ENCODE measurements at places on chromosomes 1 and 21. TPM values are rescaled to one million over a fixed set of nuclear protein-coding genes. Genes with fewer than 3 reads are reported as not detected.
A peak's percentile ranks its signal among the peaks of the same experiment; 100 is the strongest.

VAV3 gene
- total RNA-seq = 6.9 TPM

OPRD1 gene
- not detected for total RNA-seq

TPTE gene
- total RNA-seq = not detected

TLR5 gene
- 0.28 TPM for total RNA-seq

TNFRSF4 gene
- 2.4 TPM for total RNA-seq

- H3K36me3 ChIP-seq = no peaks in the 10 kb centered on the region
- H3K4me3 ChIP-seq = no peak overlapping the region
- H3K27ac ChIP-seq = no peak overlapping the region
- no peak for DNase-seq
- H3K4me1 ChIP-seq = no peaks in the 10 kb centered on the region
Observed at GRCh38 chr21:36773117-36773516, 74.2 kb downstream of the SIM2 start.

GRCh38 chr21:14356746-14357145, 26.2 kb downstream of the HSPA13 start:
- H3K4me1 ChIP-seq = no peaks in the 10 kb centered on the region
- no peaks in the 10 kb centered on the region for H3K36me3 ChIP-seq
- H3K27ac ChIP-seq = no peak overlapping the region
- H3K27me3 ChIP-seq = peaks cover 22% of the 10 kb centered on the region

DNA sequence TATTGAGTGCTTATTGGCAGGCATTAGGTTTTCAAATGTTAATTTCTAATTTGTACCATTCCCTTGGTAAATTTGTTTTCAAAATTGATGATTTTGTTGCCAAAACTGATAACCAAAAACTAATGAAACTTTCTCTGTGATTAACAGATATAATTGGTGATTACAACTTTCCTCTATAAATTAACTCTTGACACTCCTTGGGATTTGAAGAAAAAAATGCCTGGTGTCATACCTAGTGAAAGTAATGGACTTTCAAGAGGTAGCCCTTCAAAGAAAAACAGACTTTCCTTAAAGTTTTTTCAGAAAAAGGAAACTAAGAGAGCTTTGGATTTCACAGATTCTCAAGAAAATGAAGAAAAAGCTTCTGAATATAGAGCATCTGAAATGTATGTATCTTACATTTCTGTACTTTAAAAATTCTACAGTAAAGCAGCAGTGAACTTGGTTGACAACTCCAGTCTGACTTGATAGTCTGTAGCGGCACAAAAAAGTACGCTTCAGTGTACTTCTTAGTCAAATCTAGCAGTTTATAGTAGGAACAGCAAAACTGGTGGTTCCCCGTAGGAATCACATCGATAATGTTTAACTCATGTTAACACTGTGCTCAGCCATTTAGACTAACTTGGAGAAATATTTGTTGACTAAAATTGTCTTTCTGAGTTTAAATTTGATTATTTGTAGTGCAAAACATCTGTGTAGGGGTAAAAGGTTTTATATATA, 3.0 kb downstream of the USP1 start:
- peaks cover 24% of the 10 kb centered on the region for H3K36me3 ChIP-seq
- H3K4me1 ChIP-seq = peaks cover 23% of the 10 kb centered on the region
- peak overlapping the region; percentile 98 for H3K4me3 ChIP-seq
- peak overlapping the region; percentile 42 for H3K27ac ChIP-seq
- DNase-seq = no peak

DNA sequence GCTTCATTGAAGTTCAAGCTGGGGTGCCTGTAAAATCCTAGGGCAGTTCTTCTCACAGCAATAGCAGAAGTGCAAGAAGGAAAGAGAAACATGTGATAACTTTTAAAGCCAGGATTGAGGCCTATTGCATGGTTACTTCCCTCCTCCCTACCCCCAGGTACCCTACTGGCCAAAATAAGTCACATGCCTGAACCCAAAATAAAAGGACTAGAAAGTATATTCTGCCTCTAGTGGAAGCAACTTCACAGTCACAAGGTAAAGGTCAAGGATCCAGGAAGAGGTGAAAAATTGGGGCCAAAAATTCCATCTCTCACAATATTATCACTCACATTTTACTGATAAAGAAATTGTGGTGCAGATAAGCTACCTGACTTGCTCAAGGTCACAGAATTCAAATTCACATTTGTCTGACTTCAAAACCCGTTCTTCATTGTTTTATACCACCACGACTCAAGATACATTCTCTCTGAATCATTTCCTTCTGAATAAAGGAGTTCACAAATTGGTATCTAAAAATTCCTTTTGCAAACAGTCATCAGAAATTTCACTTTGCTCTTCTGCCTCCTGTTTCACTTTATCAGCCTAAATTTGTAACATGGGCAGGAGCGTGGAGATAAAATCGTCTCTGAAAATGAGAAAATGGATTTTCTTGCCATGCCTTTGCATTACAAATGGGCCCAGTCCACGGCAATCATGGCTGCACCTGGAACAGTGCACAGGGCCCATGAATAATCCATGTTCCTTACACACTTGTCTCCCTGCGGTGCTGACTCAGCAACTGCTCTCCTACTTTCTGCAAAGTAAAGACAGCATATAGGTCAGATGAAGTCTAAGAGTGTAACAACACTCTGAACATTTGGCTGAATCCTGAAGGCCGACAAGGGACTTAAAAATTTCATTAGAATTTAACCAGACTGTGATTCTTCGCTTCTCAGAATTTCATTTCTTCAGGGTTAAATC, 485.3 kb upstream of the NFIA start:
- H3K4me1 ChIP-seq = no peaks in the 10 kb centered on the region
- no peaks in the 10 kb centered on the region for H3K36me3 ChIP-seq
- no peaks in the 10 kb centered on the region for H3K27me3 ChIP-seq
- no peak for DNase-seq

GRCh38 chr1:245754463-245754961, 599.7 kb downstream of the KIF26B start:
- no peaks in the 10 kb centered on the region for H3K4me1 ChIP-seq
- peaks cover 2% of the 10 kb centered on the region for H3K36me3 ChIP-seq
- DNase-seq = no peak

DNA sequence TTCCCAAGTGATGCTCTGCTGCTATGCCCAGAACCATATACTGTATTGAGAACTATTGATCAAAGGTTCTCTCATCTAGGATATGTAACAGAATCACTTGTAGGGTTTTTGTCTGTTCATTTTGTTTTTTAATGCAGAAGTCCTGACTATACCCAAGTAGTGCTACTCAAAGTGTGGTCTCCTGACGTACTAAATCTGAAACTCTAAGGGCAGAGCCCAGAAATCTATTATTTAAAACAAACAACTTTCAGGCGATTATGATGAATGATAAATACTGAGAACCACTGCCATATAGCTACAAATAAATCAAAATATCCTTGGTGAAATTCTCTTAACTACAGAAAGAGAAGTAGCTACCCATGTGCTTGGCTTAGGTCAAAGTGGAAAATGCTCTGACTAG, 10.1 kb downstream of the ZZZ3 start:
- H3K27ac ChIP-seq = no peak overlapping the region
- no peaks in the 10 kb centered on the region for H3K27me3 ChIP-seq
- peaks cover 6% of the 10 kb centered on the region for H3K36me3 ChIP-seq
- peaks cover 30% of the 10 kb centered on the region for H3K4me1 ChIP-seq
- no peak for DNase-seq

- H3K4me1 ChIP-seq = no peaks in the 10 kb centered on the region
- H3K4me3 ChIP-seq = no peak overlapping the region
- H3K36me3 ChIP-seq = no peaks in the 10 kb centered on the region
- peaks cover 19% of the 10 kb centered on the region for H3K27me3 ChIP-seq
- no peak overlapping the region for H3K27ac ChIP-seq
Observed at GRCh38 chr1:119371815-119372214, 3.2 kb downstream of the HAO2 start.

- peak overlapping the region; percentile 82 for H3K4me3 ChIP-seq
- DNase-seq = no peak
- H3K27me3 ChIP-seq = no peaks in the 10 kb centered on the region
- H3K36me3 ChIP-seq = no peaks in the 10 kb centered on the region
Observed at GRCh38 chr1:84078108-84078841, 65.8 kb upstream of the PRKACB start.

DNA sequence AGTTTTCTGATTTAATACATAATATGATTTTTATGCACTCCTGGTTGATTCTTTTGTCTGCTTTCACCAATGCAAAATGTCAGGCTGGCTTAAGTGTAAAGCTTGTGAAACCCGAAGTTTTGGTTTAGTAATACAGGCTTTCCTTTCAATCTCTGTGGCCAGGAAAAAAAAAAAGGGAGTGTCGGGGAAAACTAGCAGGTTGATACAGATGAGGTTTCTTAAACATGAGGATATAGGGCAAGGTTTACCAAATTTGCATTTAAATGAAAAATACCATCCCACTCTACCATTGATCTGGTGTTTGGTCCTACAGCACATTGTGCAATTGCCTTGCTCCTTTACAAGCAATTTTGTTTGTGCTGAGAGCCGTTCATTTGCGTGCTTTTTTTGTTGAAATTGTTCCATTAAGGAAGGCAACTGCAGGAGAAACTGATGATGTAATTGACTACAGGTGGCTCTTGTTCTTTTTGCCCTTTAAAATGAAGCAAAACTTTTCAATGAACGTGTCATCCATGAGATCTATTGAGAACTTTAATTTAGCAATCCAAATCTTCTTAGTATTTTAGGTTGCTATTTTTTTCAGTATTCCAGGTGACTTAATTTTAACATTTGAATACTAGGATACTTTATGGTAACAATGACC, 22.7 kb downstream of the CLIC6 start:
- no peak for DNase-seq
- H3K4me1 ChIP-seq = peaks cover 5% of the 10 kb centered on the region
- H3K27ac ChIP-seq = no peak overlapping the region
- H3K27me3 ChIP-seq = peaks cover 23% of the 10 kb centered on the region
- peaks cover 2% of the 10 kb centered on the region for H3K36me3 ChIP-seq

DNA sequence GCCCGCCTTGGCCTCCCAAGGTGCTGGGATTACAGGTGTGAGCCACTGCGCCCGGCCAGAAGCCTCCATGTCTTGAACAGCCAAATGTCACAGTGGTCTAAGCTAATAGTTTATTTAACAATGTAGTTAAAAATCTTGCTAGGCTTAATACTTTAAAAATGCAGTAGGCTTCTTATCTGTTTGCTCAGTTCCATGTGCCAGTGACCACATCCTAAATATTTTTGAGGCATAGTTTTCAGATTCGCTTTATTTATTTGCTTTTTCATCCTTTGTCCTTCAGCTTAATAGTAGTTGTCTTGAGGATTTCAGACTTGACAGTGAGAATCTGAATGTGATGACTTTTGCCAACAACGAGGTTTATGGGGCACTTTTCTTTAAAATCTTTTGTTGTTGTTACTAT, 59.9 kb upstream of the PRRX1 start:
- no peaks in the 10 kb centered on the region for H3K36me3 ChIP-seq
- H3K27ac ChIP-seq = no peak overlapping the region
- H3K27me3 ChIP-seq = peaks cover 2% of the 10 kb centered on the region
- H3K4me3 ChIP-seq = no peak overlapping the region
